CD4-positive, alpha-beta T cell treated with Interleukin-2 at 100 ng/mL for 4 hours (primary cell): ENCODE measurements at places on chromosomes 1 and 21.

GRCh38 chr1:248839168-248839555, 1.1 kb downstream of the ZNF672 start:
- DNase-seq, result no peak

DNA sequence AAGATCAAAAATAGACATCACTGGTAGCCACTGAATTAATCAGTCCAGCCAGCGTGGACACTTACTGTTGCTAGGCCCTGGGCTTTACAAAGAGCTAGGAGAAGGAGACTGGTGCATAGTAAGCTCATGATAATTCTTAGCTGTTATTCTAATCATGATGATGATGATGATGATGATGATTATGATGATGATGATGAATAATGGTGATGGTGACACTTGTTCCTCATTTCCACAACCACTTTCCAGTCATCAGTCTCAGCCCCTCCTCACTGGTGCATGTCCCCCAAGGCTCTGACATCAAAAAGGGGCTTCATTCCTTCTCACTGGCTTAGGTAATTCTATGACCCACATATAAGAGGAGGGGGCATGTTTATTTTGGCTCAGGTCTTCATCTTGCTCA, 701.0 kb downstream of the PTPRU start:
- no peak for DNase-seq

DNA sequence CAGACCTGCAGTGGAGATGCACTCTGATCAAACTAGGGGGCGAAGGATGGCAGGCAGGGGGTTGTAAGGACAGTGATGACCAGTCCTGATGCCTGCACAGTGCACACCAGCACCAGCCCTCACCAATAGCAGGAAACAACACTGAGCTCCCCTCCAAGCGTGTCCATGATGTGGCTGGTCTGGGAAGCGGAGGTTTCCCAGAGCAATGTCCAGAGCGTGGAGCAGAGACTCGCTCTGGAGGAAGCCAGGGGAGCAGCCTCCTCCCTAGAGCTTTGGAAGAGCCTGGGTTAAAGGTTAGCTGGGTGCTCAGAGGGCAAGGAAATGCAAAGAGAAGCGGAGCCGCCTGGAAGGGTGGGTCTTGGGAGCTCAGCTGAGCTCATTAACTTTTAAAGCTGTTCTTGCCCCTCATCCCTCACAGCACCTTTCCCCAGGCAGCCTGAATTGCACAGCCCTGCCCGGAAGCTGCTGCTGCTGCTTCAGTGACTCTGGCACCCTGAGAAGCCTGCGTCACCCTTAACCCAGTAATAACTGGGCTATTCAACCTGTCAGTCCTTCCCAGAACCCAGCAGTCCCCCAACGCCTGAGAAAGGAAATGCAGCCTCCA, 162.2 kb upstream of the RAB4A start:
- DNase-seq, result no peak

GRCh38 chr1:236450779-236451178, 56.7 kb downstream of the EDARADD start:
- DNase-seq, result no peak

DNA sequence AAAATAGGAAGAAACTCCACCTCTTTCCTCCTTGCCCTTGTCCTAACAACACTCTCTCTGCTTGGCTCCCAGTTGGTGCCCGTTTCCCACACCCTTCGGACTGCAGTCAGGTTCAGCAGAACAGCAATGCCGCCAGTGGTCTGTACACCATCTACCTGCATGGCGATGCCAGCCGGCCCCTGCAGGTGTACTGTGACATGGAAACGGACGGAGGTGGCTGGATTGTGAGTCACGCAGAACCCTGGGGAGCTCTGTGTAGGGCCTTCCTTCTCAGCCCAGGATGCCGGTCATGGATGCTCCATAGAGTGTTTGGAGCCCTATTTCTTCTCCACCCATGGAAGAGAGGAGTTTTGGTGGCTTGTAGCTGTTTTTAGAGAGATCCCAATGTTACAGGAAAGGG, 60.9 kb downstream of the TNN start:
- DNase-seq, result no peak

- no peak for DNase-seq
Observed at GRCh38 chr21:39048574-39048973, 134.7 kb downstream of the PSMG1 start.

DNA sequence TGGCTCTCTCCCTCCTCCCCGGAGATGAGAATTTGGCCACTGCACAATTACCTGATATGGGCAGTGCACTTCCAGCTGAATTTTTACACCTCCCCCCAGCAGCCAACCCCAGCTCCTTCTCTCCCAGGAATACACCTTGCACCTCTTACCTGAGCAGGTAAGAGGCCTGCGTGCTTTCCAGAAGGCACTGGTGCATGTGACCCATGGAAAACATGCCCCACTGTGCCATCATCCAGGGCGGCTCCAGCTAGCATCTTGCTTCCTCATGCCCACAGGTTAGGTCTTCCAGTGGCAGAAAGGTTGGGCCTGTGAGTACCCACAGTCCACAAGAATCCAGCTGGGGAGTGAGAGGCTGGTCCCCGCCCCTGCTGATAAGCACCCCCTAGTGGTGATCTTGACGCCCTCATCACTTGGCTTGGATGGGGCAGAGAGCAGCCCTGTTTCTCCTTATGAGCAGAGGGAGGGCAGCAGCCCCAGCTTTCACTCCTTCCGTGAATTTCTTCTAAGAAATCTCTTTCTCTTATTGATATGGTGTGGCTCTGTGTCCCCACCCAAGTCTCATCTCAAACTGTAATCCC, 57.8 kb downstream of the EDARADD start:
- peak; percentile 60 for DNase-seq

- DNase-seq, result no peak
Observed at GRCh38 chr1:119329541-119330461, 38.8 kb upstream of the HAO2 start.

GRCh38 chr1:216723274-216723780, at the start of gene ESRRG:
Gene ESRRG, minus strand, starts transcription at chr1:216723429. Its CDS starts 130 bp downstream, at chr1:216723299.
- DNase-seq, result no peak

DNA sequence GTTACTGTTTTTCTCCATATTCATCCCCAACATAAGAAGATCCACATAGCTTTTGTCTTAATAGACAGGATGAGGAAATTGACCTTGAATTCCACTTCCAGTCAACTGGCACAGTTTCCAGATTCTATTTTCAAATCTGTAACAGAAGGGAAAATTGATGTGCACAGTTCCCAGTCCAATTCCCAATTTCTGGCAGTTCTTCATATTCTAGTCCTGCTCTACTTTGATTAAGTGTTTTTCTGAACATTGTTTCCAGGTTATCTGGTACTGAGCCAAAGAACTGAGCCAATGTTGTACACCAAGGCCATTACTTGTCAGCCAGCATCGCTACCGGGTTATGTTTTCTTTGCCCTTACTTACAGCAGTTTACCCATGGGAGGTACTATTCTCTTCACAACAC, 1755.4 kb downstream of the PLA2G4A start:
- no peak for DNase-seq

GRCh38 chr1:96515925-96516324, 205.7 kb upstream of the PTBP2 start:
- DNase-seq, result no peak

DNA sequence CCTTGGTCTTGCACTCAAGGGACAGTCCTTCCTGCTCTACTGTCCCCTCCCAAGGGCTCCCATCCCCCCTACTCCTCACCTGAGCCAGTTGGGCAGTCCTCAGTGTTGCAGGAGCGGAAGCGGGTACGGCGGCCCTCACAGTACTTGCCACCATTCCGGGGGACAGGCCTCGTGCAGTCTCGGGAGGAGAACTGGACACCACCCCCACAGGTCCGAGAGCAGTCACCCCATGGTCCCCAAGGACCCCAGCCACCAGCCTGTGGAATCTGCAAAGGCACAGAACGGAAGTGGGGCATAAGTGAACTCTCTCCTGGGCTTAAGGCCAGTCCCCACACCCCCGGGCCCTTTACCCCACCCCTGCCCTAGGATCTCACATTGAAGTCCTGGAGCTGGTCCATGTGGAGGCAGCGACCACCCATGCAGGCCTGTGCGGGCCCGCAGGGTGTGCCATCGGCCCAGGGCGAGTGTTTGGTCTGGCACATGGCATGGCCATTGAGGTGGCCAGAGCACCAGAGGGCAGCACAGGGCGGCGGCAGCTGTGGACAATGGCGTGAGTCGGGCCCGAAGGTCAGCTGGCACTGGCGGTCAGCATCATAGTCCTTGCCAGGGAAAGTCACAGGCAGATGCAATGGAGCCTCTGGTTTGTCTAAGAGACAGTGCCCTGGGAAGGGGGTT, 5.2 kb downstream of the ADAMTS4 start:
- no peak for DNase-seq

GRCh38 chr1:3134381-3135072, 65.5 kb downstream of the PRDM16 start:
- DNase-seq, result no peak

- DNase-seq, result no peak
Observed at GRCh38 chr21:37338671-37339551, 27.7 kb upstream of the DYRK1A start.

GRCh38 chr1:231679109-231679508, 52.5 kb downstream of the DISC1 start:
- no peak for DNase-seq

DNA sequence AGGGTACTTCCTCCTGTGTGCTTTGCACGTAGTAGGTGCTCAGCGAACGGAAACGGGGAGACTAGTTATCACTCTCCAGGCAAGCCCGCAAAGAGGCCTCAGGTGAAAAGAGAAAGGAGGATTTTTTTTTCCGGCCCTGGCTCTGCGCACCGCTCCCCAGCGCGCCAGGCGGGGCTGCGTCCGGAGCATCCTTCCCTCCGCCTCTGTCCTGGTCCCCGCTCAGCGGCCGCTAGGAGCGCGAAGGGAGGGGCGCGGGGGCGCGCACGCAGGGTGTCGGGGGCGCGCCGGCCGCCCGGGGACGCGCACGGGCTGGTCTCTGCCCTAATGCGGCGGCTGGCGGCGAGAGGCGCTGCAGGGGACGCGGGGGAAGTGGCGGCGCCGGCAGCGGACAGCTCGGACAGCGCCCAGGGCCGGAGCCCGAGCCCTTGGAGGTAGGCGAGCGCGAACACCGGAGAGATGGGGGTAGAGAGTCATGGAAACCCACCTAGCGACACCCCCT, 42.3 kb upstream of the NFASC start:
- no peak for DNase-seq

DNA sequence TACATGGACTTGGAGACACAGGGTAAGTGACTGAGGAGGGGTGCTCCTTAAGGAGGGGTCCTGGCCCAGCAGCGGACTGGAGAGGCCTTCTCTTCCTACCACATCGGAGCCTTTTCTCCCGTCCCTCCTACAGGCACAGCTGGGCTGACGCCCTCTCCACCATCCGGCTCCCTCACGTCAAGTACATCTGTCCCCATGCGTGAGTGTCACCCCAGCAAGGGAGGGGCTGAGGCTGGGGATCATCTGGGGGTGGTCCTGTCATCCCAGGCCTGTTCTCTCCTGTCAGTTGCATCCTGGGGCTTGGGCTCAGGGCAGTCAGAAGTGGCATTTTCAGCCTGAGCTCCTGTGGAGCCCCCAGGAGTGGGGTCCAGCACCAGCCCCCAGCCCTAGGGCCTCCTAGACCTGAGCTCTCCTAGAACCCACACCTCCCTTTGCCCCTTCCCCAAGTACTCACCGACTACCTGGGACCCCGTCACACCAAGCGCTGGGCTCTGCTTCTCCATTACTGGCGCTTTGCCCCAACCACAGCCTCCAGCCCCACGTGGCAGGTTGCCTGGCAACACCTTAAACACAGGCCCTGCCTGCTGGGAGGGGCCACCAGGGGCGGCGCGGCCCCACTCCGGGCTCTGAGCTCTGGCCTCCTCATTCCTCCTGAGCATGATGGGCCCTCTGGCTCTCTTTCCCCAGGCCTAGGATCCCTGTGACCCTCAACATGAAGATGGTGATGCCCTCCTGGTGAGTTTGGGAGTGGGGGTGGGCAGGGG, 2.3 kb downstream of the LYPLA2 start:
- peak; percentile 63 for DNase-seq

DNA sequence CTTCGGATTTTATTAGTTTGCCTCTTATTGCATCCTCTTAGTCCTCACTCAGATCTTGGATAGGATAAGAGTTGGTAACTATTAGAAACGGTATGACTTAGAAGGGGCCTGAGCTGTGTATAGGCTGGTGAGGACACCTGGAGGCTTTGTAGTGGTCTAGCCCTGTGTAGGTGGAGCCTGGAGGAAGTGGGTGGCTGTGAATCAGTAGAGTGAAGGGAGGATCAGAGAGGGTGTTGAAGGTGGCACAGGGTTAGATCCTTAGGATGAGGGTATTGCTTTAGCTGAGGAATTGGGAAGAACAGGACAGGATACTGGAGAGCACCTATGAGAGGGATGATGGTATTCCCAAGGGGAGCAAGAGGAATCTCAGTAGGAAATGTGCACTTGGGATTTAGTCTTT, 5.7 kb downstream of the VANGL1 start:
- DNase-seq, result peak; percentile 20

- peak; percentile 30 for DNase-seq
Observed at GRCh38 chr1:155175927-155176371, 2.3 kb downstream of the TRIM46 start.

DNA sequence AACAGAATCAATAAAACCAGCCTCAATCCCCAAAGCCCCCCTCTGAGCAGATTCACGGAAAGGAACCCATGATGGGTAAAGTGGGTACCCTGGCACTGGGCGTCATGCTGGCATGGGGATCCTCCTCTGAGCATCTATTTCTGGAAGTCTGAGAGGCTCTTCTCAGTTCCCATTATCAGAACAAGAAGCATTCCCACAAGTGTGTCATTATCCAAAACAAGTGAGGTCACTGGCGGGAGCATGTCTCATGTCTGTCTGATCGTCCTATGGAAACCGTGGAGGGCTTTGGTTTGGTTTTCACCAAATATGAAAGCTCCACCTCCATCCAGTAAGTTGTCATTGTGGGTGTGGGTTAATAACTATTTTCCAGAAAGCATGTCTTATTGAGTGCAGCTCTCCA, 70.7 kb downstream of the PGM1 start:
- DNase-seq, result no peak

DNA sequence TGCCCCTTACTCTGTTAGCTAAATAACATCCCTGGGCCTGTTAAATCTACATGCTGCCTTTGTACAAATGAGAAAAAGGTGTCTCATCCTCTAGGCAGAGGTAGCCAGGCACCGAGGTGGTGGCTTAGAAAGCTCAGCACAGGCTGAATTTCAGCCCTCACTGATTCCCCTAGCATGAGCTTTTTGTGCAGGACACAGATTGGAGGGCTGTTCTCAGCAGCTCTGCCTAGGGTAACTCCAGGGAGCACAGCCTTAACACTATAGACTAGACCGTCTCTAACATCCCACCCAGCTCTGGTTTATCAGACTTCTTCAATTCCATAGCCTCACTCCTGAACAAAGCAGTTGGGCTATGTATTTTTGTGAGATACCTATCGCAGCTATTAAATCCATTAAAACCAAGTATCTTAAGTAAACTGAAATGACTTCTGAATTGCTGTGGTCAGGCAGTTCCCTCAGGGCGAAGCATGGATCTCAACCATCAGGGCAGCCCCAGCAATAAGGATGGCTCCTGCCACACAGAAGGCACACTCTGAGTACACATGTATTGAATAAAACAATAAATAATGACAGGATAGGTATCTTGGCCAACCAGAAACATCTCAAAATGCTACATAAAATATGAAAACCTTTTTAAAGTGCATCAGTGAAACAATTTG, 14.8 kb downstream of the S100A6 start:
- DNase-seq, result no peak

DNA sequence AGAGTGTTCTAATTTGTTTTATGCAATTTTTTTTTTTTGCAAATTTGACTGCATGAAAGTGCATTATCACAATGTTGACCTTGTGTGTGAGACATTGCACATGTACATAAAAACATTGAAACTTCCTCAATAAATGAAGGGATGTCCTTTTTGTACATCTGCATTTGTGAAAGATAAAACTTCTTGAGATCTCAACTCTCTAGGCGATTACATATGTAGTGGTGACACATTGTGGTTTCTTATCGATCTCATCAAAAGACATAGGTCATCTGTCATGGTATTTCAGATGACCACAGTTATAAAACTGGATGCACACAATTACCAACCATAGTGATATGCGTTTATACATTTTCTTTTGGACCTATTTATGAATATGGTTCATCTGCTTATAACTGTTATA, 35.6 kb upstream of the C21orf91 start:
- DNase-seq, result no peak
